NCI-H2081 (cell line): ENCODE measurements at places on chromosomes 7 and 10.

- DNase-seq, result no peak
These were observed 12.1 kb downstream of the ABCA13 start for GRCh38 chr7:48183370-48183743.

DNA sequence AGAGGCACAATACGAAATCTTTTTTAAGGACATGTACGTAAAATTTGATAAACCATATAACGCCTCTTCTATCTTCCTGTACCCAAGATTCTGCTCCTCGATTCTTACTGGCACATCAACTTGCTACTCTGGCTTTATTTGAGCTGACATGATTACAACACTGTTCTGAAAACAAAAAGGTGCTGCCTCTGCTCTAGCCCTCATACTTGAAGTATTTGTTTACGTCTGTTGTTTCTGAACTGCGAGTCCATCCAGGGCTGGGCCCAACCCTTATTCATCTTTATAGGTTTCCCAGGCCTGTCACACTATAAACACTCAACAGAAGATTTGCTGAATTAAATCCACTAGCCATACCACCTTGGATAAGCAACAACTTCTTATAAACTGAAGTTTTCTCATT lies 96.2 kb upstream of the SVIL start:
- DNase-seq, result no peak

GRCh38 chr10:8456386-8456785 lies 401.9 kb downstream of the GATA3 start:
- DNase-seq, result no peak

DNA sequence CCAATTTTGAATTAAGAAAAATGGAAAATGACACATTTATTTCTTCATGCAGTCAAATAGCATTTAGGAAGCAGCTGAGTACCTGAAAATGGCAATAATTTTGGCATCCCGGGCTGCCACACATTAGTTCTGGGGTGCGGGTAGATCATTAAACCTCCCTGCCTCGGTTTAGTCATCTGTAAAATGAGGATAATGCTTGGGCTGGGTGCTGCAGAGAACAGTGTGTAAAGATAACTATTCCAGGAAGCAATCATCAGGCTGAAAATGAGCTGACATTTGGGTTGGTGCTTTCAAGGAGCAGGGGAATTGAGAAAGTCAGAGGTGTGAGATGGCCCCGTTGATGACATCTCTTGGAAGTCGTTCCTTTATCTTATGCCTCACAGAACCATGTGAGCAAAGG lies 767.2 kb downstream of the PHTF2 start:
- DNase-seq, result no peak

- no peak for DNase-seq
These were observed 587.8 kb upstream of the MKI67 start for GRCh38 chr10:128713874-128714570.

DNA sequence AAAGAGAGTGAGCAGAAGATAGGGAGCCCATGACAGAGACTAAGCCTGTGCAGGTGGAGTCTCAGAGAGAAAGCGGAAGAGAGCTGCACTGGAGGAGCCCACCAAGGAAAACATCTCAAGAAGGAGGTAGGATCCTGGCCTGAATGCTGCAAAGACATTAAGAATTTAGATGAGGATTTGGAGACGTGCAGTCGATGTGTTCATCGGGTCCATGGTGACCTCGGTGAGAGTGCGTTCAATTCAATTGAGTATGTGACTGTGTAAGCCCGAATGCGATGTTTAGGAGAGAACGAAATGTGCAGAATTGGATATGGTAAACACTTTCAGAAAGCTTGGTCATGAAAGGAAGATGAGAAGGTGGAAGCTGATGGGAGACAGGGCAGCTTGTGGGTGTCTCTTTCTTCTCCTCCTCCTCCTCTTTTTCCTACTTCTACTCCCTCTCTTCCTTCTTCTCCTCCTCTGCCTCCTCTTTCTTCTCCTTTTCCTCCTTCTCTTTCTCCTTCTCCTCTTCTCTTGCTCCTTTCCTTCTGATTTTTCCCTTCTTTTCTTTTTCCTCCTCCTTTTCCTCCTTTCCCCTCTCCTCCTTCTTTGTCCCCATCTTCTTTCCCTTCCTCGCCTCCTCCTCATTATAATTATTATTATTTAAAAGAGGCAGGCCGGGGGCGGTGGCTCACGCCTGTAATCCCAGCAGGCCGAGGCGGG lies 276.0 kb downstream of the RPS24 start:
- DNase-seq, result no peak

DNA sequence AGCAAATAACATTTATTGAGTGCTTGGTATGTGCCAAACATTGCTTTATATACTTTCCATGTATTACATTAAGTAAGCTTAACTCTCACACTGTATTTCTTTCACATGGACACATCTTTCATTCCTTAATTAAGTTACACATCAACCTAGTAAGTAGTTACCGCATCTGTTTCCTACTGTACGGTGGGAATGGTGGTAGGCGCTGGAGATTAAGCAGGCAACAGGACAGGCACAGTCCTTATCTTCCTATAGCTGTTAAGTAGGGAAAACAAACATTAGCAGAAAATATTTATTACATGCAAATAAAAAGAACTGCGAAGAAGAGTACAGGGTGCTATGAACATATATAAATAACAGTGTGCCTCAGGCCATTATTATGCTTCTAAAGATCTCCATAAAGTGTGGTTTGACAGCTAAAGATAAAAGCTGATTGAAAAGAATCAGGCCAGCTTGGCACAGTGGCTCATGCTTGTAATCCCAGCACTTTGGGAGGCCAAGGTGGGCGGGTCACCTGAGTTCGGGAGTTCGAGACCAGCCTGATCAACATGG lies 105.0 kb downstream of the SUGCT start:
- no peak for DNase-seq

GRCh38 chr10:43863859-43864591 lies 215.3 kb upstream of the ZNF32 start:
- DNase-seq, result no peak

- DNase-seq, result no peak
These were observed 729.8 kb downstream of the LRMDA start for GRCh38 chr10:76161301-76161582.

DNA sequence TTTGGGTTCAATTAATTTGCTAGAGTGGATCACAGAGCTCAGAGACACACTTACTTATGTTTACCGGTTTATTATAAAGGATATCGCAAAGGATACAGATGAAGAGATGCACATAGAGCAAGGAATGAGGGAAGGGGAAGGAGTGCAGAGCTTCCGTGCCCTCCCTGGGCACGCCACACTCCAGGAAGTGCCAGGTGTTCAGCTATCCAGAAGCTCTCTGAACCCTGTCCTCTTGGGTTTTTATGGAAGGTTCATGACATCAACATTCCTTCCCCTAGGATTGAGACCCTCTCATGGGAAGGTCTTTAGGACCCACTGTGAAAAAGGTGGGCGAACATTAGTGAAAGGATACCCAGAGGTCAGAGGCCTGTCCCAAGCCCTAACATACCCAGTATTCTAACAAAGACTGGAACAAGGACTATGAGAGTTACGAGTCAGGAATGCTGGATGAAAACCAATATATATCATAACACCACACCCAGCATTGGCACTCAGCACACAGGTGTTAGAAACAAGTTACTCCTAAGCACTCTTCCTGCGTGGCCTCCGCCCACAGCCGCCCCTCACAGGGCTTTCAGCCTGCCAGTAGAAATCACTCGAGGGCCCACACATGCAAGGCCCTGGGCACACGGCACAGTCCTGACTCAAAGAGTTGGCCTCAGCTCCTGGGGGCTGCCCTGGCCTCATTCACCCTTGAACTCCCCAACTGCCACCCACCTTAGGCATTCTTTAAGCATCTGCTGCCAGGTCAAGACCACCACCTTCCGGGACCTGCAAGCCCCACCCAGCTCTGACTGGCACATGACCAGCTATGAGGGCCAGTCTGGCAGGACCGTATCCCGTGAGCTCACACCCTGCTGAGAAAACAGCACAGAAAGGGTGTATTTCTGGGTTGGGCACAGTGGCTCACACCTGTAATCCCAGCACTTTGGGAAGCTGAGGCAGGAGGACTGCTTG lies 5.6 kb upstream of the AIFM2 start:
- DNase-seq, result no peak

DNA sequence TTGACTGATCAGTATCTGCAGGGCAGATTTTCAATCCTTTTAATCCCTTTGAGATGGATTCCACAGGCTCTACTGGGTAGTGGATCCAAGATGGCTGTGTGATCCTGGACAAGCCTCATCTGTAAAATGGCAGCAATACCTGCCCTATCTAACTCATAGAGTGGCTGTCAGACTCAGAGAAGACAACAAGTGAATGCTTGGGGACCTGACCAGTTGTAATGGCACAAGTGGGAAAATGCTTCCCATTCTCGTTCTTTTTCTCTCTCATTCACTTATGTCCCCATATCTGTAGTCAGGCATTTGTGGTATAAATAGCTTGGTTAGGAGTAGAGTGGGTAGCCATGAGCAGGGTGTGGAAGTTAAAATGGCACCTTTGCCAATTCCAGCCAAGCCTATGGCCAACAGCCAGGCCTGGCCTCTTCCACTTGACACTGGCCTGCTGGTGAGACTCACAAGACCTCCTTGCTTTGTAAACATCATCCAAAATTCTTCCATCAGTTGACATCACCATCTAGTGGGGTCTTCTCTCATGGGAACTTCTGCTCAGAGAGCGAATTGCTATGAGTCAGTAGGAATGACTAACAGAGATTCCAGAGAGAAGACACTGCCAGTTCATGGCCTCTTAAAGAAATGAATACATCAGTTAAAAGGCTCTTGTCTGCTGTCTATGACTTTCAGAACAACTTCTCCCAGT lies 150.1 kb downstream of the PLPP4 start:
- DNase-seq, result no peak

DNA sequence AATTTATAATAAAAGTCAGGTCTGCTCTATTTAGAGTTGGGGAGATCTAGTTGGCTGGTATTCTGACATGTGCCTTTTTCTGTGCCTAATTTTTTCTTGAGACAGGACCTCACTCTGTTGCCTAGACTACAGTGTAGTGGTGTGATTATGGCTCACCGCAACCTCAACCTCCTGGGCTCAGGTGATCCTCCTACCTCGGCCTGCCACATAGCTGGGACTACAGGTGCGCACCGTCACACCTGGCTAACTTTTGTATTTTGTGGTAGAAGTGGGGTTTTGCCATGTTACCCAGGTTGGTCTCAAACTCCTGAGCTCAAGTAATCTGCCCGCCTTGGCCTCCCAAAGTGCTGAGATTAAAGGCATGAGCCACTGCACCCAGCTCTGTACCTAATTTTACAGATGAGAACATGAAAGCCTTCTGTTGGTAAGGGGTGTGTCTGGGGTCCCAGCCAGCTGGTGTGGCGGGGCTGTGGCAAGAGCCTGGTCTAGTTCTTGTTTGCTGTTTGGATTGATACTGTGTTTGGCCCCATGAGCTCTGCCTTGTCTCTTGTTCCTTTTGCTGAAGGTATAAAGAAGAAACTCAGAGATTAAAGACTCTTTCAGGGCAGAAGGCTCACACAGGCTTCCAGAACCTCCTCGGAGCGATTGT lies 31.4 kb downstream of the POR start:
- DNase-seq, result no peak

- no peak for DNase-seq
These were observed 903 bp upstream of the NT5C2 start for GRCh38 chr10:103193820-103194529.
